Stimulated activated CD8-positive, alpha-beta memory T cell treated with anti-CD3 and anti-CD28 coated beads, Interleukin-4, amount 100 ng/mL, for 1 hour (primary cell): ENCODE measurements at places on chromosomes 11 and 22.

GRCh38 chr11:111417766-111418435 is 38.8 kb upstream of the POU2AF1 start:
- DNase-seq: no peak

DNA sequence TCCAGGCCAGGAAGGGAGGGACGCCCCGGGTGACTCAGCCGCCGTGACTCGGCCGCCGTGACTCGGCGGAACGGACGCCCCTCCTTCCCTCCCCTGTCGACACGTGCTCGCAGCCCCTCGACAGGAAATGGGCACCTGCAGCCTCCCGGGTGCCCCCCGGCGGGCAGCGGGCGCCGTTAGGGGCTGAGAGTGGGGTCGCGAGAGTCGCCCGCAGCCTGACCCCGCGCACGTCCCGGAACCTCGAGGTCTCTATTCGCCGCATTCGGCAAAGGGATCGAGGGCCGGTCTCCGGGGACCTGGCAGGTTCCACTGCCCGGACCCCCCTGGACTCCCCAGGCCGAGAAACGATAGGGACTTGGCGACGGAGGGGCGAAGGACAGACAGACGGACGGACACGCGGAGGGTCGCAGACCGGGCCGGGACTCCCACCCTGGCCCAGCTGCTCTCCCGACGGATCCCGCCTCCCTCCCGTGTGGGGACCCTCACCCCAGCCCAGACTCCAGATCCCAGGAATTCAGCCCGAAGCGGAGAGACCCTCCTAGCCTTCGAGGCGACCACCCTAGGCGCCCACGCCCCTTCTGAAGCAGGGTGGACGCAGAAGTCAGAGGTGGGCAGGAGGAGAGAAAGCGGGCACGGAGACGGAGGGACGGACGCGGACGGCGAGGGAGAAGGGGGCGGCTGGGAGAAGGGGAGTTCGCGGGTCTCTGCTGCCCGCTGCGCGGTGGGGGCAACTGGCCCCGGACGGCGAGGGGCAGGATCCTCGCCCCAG is 648 bp downstream of the FOSL1 start:
- no peak for DNase-seq

DNA sequence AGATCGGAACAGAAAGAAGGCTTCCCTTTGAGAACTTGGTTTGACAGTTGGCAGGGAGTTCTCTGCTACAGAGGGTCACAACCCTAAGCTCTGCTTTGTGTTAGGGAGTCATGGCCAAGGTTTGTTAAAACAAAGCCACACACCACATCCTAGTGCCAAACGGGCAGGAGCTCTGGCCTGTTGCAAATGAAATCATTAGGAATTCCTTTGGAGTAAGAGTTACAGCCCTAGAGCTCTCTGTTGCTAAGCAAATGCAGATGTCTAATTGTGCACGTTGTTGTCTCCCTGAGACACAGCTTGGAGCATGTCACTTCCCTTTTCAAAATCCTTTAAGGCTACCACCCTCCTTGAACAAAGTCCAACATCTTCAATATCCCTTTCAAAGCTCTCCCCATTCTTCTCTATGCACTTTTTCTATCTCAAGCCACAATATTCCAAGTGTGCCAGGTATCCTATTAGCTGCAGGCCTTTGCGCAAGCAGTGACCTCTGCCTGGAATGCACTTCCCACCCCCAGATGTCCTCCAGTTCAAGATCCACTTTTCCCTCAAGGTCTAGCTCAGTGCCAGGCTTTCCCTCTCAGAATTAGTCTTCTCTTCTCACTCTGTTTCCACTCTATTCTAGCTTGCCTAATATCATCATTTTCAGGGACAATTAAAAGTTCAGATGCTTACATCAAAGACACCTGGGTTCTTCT is 253.7 kb upstream of the POU2AF2 start:
- no peak for DNase-seq

GRCh38 chr22:25961699-25962098 is 207.6 kb upstream of the SEZ6L start:
- no peak for DNase-seq

- DNase-seq: no peak
These were observed 5.8 kb downstream of the SGSM3 start for GRCh38 chr22:40376149-40376548.

- no peak for DNase-seq
These were observed 1.6 kb upstream of the MAPK12 start for GRCh38 chr22:50262973-50263617.

DNA sequence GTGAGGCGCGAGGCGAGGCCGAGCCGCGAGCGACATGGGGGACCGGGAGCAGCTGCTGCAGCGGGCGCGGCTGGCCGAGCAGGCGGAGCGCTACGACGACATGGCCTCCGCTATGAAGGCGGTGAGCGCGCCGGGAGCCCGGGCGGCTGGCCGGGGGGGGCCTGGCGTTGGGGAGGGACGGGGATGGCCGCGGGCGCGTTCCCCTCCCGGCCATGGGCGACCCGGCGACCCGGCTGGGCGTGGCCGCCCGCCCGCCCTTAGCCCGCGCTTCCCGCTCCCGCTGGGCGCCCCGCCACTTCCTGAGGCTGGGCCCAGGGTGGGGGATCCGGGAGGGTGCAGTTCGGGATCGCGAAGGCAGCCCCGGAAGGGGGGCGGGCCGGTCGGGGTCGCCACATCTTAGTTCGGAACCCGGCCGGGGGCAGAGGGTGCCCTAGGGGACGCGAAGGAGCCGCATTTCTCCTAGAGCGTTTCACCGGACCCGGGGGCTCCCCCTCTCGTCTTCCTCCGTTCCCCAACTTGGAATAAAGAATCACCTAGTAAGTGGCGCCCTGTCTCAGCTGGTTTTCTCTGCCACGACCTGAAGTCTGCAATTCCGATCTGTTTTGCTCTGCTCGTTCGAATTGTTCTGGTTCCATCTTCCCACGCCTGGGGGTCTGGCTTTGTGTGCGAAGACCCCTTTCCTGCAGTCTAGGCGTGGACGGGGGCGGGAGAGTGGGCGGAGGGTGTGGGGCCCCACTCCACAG is 536 bp downstream of the YWHAH start:
- no peak for DNase-seq

DNA sequence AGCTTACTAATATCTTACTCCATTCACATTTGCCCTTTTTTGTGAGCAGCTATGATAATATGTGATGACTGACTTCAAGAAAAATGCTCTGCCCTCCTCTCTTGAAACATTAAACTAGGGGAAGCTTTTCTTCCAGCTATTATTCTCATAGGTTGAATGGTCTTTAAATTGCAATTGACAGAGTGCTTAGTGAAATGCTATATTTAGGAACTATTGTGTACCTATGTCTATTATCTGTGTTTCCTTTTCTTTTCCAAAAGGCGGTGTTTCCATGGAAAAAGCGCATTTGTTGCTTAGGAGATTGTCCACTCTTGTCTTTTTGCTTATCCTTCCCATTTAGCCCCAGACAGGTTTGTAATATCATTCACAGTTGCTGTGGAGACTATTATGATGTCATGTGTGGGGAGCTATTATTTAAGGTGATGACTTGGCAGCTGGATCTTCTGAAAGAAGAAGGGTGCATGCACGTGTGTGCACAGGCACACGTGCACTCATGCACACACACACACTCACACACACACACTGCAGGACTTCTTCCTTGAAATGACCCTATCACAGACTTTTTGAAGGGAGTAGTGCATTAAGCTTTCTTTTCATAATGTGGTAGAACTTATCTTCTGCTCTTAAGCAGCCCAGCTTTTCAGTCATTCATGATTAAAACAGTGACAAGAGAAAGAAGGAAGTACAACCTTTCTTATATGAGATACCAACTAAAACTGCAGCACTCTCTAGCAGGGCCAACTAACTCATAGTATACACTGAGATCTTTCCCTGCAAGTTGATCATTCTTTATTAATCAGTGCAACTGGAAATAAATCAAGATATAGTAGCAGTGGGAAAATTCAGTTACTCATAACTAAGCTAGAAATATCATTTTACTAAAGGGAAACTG is 340.8 kb upstream of the MTNR1B start:
- no peak for DNase-seq

- no peak for DNase-seq
These were observed 1.3 kb downstream of the B3GAT1 start for GRCh38 chr11:134410766-134411165.

DNA sequence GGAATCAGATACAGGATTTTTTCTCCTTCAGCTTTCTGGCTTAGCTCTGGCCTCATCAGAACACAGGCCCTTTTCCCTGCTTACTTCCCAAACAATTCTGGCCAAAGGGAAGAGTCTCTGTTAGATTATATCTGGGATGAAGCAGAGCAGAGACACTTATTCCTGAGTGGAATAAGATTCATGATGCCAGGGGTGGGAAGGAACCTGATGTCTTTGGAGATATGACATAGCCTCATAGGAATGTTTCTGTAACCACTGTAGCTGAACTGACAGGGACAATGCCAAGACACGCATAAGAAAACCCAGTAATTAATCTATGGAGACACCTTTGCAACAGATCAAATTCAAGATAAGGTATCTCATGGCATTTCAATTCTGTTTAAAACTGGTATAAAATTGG is 177.1 kb upstream of the RAG2 start:
- no peak for DNase-seq

DNA sequence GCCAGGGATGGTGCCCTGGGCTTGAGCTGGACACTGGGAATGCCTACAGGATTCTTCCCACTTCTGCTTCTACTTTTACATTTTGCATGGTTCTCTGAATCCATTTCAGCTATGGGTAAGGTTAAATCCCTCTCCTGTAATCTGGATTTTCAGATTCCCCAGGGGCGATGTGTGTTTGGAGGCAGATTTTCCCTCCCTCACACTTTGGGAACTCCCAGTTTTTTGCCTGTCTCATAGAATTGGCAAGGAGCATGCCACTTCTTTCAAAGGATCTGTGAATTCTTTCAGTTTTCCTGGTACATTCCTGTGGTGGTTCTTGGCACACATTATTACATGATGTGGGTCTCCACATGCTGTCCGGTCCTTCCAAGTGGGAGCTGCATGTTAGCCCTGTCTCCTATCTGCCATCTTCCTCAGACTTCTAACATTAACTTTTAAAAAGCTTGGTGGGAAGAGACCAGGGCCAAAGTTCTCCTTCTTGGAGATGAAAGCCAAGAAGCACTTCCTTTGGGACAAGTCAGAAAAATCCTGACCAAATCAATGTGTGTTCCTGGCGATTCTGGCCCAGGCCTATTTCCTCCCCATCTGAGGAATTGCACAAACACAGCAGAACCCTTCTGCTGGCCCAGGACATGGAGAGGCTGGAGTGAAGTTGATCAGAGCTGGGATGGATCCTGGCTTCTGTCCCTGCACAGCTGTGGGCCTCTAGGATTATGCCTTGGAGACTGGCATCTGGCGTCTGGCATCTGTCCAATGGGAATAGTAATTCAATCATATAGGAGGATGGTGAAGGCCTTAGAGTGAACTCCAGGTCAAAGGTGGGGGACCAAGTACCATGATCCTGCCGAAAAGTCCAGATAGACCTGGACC is 5.4 kb upstream of the APOL2 start:
- DNase-seq: no peak

DNA sequence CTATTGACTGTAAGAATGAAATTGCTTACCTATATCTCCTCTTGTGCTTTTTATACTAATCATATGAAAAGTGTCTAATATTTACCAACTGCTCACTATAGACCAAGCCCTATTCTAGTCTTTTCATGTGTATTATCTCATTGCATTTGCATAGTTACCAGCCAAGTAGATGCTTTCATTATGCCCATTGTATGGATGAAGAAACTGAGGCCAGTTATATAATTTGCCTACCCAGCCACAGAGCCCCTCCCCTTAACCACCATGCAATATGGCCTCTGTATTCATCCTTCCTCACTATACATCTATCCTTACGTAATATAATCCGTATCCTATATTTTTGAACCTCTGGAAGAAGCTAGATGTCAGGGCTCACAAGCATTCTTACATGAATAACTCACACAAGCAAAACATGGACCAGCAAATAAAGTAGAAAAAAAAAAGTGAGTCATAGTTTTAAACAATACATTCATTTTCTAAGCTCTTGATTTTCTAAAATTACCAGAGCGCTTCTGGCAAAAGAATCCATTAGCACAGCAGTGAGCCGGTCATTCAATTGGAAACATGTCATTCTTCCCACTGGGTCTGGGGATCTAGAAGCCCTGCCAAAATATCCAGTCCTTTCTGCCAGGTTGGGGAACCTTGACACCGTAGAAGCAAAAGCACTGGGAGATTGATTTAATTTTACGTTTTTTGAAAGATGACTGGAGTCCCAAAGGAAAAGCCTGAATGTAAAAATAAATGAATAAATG is 80.0 kb downstream of the C11orf91 start:
- no peak for DNase-seq
